Fibroblast of pulmonary artery (primary cell): ENCODE measurements at places on chromosomes 4 and X.

- DNase-seq = no peak
Measured at GRCh38 chr4:19562456-19562855, 689.2 kb upstream of the SLIT2 start.

DNA sequence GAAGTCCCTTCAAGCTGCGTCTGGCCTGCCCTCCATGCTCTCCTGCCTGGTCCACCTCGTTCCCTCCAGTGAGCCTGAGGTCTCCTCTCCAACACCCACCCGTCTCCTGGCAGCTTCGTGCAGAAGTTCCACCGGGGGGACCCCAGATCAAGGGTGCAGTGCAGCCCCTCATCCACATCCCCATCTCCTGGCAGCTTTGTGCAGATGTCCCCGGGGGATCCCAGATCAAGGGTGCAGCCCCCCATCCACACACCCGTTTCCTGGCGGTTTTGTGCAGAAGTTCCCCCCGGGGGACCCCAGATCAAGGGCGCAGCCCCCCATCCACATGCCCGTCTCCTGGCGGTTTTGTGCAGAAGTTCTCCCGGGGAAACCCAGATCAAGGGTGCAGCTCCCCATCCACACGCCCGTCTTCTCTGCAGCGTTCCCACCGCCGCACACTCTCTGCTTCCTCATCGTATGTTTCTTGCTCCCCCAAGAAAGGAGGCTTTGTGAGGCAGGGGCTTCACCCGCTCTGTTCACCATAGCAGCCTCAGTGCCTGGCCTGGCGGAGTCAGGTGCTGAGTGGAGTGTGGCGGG is 35.7 kb downstream of the PIGG start:
- DNase-seq = no peak

- no peak for DNase-seq
Measured at GRCh38 chr4:42789041-42789567, 103.4 kb upstream of the GRXCR1 start.

DNA sequence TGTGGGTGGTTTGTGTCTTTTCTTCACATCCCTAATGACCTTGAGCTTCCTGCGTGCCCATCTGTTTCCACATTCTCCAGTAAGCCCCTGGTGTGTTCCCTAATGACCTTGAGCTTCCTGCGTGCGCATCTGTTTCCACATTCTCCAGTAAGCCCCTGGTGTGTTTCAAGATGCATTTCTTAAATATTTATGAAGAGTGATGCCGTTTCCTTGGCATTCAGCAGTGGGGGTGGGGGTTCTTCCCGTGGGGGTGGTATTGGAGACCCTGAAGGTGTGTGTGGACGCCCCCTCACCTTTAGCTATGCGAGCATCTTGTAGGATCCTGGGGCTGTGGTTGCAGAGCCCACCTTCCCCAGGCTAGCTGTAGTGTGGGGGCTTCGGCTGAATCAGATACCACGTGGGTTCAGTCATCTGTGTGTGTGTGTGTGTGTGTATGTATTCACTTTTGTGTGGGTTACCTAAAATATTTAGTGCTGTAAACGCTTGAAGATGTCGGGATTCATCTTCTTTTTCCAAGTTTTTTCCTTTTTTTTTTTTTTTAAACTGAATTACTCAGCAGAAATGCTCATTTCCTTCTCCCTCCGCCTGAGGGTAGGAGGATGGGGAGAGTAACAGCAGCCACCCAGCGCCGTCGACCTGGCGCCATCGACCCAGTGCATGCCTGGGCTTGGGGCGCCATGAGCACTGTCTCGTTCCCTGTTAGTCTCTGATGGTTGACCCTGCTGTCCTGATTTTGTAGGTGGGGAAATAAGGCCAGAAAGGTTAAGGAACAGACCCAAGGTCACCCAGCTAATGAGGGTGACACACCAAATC is 9.9 kb downstream of the NSG1 start:
- DNase-seq = no peak

- DNase-seq = no peak
Measured at GRCh38 chr4:142595222-142595871, 250.8 kb downstream of the INPP4B start.

DNA sequence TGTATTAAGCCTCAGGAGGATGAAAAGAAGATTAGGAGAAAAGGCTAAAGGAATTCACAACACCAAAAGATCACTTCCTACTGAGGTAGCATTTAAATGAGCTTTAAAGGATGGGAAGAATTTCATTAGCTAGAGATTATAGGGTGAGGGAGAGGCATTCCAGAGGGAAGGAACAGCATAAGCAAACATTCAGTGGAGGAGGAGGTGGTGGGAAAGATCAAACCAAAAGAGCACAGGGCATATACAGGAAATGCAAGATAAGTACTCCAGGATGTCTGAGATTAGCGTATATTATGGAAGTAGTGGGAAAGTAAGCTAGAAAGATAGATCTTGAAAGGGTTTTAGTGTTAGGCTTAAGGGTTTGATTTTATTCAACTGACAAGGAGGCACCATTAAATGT is 84.8 kb downstream of the COL4A6 start:
- no peak for DNase-seq

- DNase-seq = no peak
Measured at GRCh38 chrX:265502-265901, 15.7 kb upstream of the PLCXD1 start.

DNA sequence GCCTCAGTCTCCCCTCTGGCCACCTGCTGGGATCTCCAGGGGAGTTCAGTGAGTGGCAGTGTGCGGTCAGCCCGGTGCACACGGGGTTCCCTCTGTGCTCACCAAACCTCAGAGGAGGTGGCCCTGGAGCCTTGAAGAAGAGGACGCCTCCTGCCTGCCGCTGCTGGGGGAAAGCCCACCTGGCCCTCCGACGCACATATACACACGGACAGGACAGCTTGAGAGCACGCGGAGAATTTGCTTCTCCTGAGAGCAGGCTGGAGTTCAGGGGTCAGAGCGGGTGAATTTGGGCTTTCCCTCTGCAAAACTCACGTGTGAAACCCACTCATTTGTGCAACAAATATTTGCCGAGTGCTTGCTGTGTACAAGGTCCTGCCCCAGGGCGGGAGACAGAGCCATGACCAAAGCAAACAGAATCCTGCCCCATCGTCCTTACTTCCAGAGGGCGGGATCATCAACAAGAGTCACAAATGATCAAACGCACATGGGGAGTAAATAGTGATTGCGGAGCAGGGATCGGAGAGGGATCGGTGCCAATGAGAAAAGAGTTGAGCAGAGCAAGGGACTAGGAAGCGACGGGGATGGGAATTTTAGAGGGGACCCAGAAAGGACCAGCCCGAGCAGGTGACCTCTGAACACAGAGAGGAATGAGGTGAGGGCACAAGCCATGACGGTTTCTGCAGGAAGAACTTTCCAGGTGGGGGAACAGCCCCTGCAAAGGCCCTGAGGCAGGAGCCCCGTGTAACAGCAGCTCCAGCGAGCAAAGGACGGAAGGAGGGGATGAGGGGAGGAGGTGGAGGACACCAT is 17.6 kb downstream of the BLOC1S4 start:
- DNase-seq = no peak

DNA sequence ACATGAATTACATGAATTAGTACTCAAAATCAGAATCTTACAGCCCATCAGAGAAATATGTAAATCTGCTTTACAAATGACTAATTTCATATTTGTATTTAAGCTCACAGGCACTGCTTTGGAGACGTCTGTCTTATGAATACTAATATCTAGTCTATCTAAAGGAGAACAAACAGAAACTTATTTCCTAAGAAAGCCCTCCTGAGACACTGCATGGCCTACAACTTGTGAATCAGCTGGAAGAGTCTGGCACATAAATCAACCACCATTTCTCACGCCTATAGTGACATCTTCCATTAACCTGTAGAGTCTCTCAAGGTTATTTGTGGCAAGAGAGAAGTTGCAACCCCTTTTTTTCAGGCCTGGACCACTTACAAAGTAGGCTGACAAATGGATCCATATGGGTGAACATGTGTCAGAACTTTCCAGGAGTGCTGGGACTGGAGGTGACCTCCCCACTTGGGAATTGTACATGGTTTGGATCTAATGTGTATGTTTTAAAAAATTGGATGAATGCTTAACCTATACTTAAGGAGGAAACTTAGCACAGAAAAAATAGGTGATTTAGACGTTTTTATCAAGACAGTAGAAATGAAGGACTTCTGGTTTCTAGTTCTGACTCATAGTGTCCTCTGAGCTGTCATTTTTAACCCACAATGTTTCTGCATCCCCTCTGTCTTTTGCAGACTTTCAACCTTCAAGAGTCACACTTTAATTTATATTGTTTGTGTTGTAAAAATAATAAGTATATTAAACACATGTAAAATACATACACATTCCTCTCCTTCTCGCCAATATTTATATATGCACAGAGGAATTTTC is 83.2 kb upstream of the ARHGAP24 start:
- no peak for DNase-seq

- peak; percentile 31 for DNase-seq
Measured at GRCh38 chr4:88008743-88009171, 1.3 kb downstream of the PKD2 start.

DNA sequence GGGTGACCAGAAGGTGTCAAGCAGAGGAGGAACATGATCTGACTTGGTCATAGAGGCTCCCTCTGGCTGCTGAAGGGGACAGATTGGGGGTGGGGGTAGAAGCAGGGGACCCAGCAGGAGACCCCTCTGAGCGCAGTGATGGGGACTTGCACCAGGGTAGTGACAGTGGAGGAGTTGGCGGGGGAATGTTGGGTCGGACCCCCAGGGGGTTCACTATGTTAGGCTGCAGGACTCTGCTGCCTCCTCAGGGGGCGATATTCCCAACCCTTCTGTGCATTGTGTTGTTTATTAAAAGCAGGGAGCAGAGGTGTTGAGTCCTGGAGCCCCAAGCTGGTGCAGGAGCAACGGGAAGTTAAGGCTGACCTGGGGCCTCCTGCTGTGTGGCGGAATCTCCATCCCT is 8.8 kb downstream of the WDR13 start:
- no peak for DNase-seq

DNA sequence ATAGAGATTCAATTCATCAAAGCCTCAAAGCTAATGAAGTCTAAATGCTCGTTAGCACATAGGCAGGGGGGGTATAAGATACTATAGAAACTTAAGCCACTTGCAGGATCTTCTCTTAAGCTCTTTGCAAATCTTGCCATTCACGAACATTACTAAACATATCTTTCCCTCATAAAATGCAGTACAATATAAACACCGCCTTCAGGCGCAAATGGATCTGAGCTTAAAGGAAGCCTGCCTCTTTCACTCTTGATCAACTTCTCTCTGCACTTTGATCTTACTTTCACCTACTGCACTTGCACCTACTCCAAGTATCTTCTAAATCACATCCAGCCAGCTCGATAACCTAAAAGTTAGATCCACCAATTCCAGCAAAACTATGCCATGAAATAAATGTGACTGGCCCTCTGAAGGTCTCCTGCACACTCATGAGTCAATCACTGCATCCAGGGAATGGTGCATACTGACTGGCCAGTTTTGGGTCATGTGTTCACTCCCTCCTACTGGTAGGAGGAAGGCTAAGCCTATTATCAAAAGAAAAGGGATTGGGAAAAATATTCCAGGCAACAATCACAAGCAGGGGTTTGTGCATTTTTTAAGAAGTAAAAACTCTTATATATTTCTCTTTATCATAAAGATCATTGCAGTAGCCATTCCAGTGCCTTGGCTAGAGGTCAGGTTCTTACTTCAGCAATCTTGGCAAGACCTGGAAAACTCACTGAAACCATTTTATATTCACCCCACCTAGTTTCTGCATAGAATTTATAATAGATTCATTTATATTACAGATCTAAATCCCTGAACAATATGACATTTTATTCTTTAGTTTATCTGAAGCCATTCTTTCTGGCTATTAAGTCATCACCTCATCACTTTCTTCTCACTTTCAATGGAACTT is 222.0 kb downstream of the PPP3CA start:
- DNase-seq = no peak

DNA sequence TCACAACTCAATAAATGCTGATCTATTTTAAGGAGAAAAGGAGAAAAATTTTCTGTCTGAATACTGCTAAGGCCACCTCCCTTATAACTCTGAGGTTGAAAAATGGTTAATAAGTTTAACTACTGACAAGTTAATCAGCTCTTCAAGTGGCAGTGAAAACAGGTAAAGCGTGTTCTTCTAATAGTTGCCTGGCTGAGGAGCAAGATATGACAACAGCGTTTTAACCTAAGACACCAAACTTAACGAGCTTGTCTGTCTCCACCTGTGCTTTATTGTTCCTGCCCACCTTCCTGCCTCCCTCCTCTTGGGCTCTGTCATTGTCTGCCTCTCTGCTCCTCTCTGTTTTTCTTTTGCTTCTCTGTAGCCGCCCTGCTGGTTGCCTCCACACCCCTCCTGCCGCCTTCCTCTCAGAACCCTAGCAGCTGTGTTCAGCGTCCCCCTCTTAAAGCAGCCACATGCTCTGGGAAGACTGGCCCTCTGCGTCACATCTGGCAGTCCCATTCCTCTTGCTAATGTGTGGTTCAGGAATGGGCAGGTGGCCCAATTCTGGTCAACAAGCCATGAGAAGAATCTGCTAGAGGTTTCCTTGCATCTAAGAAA is 4.3 kb upstream of the TSPAN5 start:
- no peak for DNase-seq

DNA sequence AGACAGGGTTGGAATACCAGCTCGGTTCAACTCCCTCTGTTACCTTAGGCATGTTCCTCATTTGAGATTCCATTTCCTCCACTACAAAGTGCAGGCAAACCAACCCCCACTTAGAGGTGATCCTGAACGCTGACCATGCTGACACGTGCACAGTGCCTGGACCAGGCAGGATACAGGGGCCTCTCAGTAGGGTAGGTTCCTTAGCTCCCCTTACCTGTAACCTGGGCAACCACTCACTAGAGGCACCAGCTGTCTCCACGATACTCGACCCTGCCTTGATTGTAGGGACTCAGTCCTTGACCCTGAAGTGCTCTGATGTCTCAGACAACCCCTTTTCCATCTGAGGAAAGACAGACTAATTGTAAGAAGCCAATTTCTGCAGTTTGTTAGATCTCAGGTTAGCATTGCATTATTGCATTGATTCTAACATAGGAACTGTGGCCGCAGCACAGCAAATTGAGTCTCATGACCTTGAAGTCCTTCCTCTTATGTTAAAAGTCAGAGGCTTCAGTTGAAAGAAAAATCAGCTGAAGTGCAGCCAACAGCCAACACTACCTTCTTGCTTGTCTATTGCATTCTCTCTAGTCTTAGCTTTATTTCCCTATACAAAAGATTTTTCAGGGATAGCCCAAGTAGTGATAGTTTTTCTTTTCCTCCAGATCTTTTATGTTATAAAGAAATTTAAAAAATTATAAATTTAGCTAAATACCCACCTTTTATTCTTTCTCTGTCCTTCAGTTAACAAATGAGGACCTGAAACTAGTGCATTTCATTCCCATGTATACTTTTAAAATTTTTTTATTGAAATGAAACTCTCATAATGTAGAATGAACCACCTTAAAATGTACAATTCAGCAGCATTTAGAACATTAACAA is 11.2 kb upstream of the C1QTNF7 start:
- no peak for DNase-seq

DNA sequence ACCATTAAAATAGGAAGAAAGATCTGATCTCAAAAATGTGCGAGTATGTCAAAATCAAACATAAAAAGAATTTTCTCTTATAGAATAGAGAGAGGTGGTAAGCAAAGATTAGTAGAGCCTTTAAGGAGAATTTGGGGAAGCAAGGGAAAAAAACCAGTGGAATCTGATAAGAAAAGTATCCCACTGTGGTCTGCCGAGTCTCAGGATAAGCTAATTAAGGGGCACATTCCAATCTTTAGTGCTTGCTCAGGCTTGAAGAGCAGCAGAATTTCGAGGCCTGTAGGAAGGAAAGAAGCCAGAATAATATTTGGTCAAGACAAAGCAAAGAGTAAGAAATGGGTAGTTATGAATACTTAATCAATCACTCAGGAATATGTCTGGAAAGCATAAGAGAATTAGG is 13.0 kb downstream of the STATH start:
- no peak for DNase-seq

GRCh38 chr4:3868211-3869173 is 102.3 kb downstream of the ADRA2C start:
- DNase-seq = no peak

- DNase-seq = peak; percentile 53
Measured at GRCh38 chrX:22742174-22742573, 257.6 kb upstream of the DDX53 start.
